Thoracic aorta (tissue), 2 donors: ENCODE measurements at places on chromosomes 6 and 20.

GRCh38 chr20:57835588-57836455 is 126.0 kb upstream of the PMEPA1 start:
- DNase-seq = no peak

GRCh38 chr6:88705601-88706000 is 257.8 kb downstream of the RNGTT start:
- DNase-seq = no peak

- DNase-seq = no peak
Measured at GRCh38 chr6:167090171-167090570, 32.7 kb upstream of the CCR6 start.

DNA sequence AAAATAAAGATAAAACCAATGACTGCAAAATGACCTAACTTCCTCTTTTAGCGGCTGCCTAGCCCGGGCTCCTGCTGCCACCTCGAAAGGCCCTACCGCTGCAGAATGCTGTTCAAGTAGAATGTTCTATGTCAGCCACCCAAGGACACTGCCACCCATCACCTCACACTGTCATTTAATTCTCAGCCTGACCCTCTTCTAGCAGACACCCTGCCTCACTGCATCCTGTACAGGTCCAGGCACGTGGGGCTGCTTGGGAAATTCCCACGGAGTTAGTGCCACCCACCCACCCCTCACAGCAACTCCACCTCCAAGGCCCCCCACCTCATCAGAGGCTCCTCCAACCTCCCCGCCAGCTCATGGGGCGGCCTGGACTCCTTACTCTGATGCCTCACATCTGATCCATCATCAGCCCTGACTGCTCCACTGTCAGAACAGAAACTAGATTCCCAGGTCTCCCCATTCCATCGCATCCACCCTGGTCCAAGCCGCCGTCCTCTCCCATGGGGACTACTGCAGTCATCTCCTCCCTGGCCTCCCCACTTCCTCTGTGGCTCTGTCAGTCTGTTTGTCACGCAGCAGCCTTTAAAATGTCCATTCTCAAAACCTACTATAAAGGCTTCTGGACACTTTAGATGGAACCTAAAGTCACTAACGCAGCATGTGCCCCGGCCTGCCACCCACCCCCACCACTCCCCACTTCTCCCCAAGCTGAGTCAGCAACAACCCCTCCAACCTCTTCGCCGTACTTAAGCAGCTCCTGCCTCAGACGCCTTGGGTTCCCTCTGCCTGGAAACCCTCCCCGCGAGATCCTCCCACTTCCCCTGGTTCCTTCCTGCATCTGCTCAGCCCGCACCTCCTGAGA is 17.0 kb downstream of the NFATC2 start:
- no peak for DNase-seq

DNA sequence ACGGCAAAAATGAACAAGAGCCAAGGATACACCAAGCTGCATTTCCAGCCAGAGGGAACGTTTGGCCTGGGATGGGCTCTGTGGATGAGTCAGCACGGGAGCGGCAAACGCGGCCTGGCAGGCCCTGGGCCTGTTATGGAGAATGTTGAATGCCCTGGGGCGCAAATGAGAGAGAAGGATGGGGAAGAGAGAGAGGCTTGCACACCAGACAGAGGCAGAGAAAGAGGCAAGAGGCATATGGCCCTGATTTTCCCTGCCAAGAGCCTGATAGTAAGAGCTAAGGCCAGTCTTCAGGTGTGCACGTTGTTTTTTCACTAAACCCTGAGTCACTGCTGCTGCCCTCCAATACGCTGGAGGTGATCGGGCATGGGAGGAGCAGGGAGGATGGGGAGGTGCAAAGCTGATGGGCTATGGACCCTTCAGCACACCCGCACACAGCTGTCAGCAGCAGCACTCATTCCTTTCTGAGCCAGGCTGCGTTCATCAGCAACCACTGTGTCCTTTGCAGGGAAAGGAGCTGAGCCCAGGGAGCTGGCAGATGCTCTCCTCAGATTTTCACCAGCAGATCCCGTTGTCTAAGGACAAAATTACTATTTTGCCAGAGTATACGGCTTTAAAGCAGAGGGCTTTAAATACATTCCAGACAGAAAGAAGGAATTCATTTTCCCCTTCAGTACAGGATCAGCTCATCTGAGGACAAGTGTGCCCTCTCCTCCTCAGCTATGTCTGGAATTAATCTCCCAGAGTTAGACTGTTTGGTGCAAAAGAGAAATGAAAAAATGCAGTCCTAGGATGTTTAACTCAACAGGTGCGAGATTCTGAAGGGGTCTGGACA is 61.7 kb upstream of the SLC22A23 start:
- DNase-seq = no peak

DNA sequence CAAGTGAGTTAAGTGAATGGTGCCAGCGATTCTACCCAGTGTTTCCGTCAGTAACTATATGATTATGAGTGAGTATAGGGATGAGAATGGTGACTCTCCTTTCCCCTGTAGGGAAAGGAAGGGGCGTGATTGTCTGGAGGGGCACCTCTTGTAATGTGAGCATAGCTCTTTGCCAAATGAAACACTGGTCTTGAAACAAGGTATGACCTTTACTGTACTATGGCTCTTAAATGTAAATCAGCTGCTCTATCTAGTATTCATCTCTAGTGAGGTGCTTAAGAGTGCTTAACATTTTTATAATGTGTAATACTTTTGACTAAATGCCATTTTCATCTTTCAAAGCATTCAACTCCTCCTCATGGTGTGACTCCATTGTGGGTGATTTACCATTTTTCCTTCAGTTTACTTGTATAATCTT is 11.0 kb downstream of the PANK2 start:
- no peak for DNase-seq

DNA sequence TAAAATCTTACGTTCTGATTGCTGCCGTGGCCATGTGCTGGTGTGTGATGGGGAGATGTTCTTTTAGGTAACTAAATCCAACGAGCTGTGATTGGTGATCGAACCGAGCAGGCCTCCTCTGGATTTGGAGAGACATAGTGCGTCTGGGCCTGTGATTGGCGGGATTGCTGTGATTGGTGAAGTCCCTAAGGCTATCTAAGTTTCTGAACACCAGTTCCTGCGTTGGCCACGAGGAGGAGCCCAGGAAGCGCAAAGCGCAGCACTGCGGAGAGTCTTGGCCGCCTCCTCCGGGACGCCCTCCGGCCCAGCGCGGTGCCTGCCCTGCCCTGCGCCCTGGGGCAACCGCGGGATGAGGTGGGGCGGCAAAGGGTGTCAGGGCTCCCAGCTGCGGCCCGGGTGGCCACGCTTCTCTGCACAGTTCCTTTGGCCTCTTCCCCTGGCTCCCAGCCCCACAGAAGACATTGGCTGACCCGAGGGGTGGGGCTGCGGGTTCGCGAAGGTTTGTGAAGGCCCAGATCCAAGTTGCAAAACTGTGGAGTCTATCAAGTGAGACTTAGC is 33.0 kb downstream of the HNF4A start:
- no peak for DNase-seq

- no peak for DNase-seq
Measured at GRCh38 chr20:38113401-38114325, 51.4 kb downstream of the TGM2 start.

DNA sequence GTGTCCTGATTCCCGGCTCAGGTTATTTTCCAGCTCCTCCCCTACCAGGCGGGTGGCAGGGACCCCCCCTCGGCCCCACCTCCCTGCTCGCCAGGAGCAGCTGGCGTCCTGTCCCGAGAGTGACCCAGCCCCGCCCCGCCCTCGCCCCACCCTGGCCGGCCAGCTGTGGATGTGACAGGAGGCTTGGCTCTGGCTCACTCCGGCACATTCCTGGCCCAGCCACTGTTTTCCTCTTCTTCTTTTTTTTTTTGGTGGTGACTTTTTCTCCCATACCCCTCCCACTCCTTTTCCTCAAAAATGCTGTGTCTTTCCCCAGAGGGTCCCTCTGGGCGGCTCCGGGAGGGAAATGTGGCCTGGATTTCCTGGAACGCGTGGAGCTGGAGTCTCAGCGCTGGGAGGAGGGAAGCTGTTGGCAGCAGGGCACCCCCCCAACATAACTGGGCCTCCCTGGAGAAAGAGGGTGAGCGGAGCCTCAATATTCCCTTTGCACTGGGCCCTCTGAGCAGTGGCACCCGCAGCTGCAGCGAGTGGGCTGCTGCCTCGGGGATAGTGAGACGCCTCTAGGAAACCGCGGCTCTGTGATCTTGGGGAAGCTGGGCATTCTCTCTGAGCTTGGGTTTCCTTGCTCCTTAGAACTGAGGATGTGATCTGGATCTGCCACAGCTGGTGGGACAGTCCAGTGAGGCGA is 28.3 kb upstream of the CSNK2A1 start:
- DNase-seq = no peak

GRCh38 chr6:81792826-81793225 is 40.3 kb upstream of the TENT5A start:
- DNase-seq = no peak

DNA sequence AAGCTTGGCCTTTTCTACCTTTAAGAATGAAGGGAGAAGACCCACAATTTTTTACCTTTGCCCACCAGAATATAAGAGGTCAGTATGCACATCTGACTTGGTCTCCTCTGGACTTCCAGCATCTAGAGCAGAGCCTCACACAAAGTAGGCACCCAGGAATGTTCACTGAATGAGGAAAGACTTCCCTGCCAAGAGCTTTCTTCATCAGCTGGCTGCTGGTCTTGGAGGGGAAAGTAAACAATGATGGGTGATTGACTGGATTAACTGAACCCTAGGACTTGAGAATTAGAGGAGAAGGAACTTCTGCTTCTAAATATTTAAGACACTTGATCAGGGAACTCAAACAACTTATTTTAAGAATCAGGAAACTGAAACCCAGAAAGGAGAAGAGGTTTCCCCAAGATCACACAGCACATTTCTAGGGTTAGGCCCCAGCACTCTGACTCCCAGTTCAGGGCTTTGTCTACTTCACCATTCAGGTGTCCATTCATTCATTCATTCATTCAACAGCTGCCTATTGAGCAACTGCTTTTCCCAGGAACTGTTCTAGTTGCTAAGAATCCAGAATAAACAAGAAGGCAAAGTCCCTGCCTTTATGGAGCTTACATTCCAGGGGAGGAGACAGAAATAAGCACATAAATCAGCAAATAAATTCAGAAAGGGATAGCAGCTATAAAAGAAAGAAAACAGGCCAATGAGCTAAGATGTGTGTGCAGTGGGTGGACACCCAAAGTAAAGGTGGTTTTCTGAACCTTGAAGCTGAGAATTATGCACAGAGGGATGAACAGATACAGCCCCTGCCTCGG is 216.9 kb upstream of the LRFN2 start:
- DNase-seq = no peak

DNA sequence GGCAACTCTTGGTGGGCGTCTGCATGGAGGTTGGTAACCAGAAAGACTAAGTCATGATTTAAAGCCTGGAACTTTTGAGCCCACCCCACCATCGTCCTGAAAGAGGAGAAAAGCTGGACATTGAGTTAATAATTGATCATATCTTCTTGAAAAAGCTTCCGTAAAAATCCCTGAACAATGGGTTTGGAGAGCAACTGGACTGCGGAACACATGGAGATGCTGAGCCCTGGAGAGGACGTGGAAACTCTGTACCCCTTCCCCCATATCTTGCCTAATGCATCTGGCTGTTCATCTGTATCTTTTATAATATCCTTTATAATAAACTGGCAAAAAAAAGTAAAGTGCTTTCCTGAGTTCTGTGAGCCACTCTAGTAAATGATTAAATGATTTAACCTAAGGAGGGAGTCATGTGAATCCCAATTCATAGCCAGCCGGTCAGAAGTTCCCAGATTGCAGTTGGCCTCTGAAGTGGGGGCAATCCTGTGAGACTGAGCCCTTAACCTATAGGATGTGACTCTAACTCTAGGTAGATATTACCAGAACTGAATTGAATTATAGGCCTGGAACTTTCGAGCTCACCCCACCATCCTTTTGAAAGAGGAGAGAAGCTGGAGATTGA is 26.5 kb upstream of the LGSN start:
- DNase-seq = no peak

- DNase-seq = no peak
Measured at GRCh38 chr6:5302220-5302946, 41.1 kb downstream of the FARS2 start.

GRCh38 chr20:17534077-17534476 is 2.9 kb upstream of the BFSP1 start:
- DNase-seq = no peak

GRCh38 chr20:23042270-23042669 is 7.2 kb downstream of the SSTR4 start:
- no peak for DNase-seq

DNA sequence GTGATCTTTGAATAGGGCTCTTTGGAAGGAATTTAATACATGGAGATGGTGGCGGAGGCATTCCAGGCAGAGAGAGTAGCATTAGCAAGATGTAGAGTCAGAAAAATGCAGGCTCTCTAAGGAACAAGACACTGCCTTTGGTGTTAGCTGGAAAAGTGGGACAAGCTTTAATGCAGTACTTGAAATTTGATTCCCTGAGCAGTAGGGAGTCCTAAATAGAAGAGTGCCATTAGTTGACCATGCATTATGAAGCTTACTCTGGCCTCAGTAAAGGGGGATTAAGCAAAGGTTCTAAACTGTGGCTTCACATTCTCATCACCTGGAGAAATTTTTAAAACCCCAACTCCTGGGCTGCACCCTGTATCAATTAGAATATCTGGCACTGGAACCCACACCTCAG is 494.8 kb upstream of the SOX4 start:
- DNase-seq = no peak

DNA sequence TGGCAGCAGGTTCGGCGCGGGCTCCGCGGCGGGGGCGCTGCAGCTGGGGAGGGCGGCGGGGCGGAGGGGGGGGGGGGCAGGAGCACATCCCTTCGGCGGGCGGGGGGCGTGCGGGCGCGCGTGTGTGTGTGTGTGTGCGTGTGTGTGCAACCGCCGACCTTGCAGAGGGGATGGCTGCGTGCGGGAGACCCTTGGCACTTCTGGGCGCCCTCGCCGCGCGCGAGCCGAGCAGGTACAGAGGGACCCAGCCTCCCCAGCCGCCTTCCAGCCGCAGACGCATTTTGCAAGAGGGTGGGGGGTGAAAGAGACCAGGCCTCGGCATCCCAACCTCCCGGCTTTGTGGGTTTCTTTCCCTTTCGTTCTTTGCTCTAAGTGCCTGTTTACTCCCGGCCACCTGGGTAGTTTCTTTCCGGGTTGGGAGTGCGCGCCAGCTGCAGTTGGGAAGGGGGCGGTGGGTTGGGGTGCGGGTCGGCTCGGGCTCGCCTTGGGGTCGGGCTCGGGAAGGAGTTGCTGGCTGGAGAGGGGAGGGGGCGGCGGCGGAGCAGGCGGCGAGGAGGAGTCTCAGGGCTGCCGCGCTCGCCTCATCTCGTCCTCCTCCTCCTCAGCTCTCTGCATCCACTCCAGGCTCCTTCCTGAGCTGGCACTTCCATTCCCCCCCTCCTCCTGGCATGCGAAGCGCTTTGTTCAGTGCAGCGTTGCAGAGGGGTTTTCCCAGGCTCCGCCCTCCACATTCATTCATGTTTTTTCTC is 620 bp downstream of the HIVEP1 start:
- DNase-seq = peak; percentile 21

- no peak for DNase-seq
Measured at GRCh38 chr6:4667591-4667990, 108.6 kb upstream of the CDYL start.

DNA sequence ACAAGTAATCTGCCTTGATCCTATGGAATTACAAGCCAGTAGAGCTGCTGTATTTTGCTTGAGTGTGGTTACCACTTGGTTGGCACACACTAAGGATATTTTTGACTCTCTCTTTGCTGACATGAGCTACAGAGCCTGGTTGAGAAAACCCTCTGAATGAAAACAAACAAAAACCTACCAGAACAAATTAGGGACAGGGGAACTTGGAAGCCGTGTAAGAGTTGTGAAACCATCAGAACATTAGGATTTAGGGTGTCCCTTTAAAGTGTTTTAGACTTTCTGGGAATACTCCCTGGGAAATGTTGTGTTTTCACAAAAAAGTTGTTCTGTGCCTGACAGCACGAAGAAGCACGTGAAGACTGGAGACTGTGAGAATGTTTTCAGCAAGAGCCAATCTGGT is 20.5 kb upstream of the PDE7B start:
- DNase-seq = no peak

- DNase-seq = no peak
Measured at GRCh38 chr6:39279539-39279938, 34.7 kb downstream of the KCNK17 start.
